SW 1271 (cell line): ENCODE measurements at places on chromosomes 2 and 18.

- peak; percentile 14 for DNase-seq
Observed at GRCh38 chr18:34866739-34867138, 156.6 kb downstream of the DTNA start.

- DNase-seq, result no peak
Observed at GRCh38 chr2:176067589-176068418, 16.0 kb downstream of the EVX2 start.

- no peak for DNase-seq
Observed at GRCh38 chr18:45522371-45522770, 92.9 kb upstream of the SLC14A2 start.

DNA sequence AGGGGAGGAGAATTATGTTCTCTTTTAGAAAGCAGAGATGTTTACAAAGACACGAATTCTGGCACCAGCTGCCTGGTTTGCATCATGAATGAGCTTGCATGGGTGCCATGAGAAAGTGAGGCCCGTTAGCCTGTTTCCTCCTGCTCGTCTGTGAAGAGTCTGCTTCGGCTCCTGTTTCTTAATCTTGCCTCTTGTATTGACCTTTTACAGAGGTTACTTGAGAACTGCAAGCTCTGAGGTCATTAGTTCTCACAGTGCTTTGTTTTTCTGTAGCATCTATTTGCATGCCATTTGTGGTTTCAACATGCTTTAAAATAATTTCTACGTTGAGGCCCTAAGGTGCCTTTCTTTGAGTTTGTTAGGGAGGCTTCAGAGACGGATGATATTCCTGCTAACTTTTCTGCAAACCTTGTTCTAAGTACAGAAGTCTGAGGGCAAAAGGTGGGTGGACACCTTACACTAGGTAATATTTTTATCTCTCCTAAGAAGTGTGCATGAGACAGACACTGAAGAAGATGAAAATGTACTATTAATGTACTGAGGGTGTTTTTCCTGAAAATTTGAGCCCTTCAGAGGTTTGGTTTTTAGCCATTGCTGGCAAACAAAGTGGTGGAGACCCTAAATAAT is 53.4 kb upstream of the LINC00305 start:
- no peak for DNase-seq

DNA sequence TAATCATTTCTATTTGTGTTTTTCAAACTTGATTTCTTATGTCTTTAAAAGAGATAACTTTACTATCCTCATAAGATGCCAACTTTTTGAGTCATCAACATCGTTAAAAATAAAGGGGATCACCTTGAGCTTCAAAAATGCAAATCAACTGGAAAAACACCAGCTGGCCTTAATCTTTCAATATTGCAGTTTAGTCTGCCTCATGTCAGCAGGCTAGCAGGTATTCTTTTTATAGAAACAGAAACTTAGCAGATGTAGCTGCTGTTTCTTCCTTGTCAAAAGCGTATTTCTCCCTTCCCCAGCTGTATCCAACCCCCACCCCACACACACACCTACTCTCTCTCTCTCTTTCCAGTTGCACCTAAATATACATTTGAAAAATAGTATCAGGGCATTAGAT is 154.1 kb upstream of the ZNF804A start:
- DNase-seq, result no peak

- DNase-seq, result no peak
Observed at GRCh38 chr2:58594762-58595161, 353.6 kb upstream of the FANCL start.

GRCh38 chr2:15939854-15940660 is at the start of gene MYCN:
TSS of gene MYCN (plus strand) at chr2:15940550. CDS start at chr2:15942065, 1,515 bp downstream.
- peak; percentile 35 for DNase-seq

DNA sequence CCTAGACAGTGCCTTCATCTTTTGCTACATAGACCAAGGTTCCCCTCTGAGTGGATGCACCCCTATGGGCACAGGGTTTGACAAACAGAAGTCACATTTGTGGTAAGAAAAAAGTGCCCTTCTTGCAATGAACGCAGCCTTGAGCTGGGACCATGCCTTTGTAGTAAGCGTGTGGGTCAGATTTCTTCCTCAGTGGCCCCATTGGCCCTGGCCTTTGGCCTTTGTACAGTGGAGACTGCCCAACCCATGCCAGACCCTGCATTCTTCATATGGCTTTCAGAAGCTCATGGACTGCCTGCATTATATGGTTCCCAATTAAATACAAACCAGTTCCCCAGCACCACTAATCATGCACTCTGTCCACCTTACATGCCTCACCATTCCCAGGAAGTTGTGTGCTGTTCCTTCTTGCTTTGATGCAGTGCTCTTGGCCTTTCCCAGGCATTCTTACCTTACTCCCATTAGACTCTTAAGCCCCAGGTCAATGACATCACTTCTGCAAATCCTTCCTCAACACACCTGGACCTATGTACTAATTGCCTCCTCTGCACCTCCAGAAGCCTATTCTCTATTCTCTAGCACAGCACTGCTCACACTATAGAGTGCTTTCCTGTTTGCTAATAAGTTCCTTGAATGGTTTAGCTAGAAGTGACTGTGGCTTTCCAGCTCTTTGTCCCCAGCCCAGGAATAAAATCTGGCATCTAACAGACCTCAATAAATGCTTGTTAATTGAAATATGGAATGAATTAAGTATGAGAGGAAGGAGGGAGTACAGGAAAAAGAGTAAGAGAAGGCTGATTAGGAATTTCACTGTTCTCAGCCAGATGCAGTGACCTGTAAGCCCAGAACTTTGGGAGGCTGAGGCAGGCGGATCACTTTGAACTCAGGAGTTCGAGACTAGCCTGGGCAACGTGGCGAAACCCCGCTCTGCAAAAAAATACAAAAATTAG is 60.2 kb downstream of the TMEM247 start:
- DNase-seq, result no peak

GRCh38 chr2:230678451-230678850 is 34.2 kb upstream of the CAB39 start:
- no peak for DNase-seq

DNA sequence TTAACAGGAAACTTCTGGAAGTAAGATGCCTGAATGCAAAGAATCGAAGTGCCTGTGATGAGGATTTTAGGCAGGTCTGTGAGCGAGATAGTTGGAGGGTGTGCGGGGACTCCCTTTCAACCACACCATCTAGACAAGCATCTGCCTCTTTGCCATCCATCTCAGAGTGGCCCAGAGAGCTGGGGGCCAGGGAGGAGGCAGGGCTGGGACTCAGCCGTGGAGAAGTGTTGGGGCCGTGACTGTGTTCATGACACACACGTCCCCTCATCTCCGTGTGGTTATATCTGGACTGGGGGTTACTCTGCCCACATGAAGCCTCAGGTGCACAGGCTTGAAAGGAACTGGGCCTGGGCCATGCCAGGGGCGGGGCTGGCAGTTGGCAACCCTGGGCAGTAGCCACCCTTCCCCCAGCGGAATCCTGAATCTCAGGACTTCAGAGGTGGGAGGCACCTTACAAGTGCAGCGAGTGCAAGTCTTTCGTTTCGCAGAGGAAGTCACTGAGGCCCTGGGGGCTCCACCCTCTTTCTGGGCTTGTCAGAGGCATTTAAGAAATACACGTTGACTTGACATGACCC is 112.5 kb downstream of the SLC4A3 start:
- DNase-seq, result no peak

- no peak for DNase-seq
Observed at GRCh38 chr2:168167511-168168263, 79.7 kb downstream of the STK39 start.

- no peak for DNase-seq
Observed at GRCh38 chr2:120857931-120858330, 122.3 kb downstream of the GLI2 start.

DNA sequence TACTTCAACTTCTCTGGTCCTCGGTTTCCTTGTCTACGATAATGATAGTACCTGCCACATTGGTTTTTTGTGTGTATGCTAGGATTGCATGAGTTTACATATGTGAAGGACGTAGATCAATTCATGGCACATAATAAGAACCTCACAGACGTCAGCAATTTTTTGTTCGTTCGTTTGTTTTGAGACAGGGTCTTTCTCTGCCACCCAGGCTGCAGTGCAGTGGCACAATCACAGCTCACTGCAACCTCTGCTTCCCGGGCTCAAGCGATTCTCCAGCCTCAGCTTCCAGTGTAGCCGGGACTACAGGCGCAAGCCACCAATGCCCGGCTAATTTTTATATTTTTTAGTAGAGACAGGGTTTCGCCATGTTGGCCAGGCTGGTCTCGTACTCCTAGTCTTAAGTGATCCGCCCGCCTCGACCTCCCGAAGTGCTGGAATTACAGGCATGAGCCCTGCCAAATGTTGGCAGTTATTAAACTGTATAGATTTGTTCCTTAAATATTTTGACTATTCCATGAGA is 756 bp upstream of the SLC35F5 start:
- no peak for DNase-seq

GRCh38 chr2:15287447-15288184 is 273.5 kb downstream of the NBAS start:
- no peak for DNase-seq

GRCh38 chr2:217364224-217364623 is 504.4 kb upstream of the TNP1 start:
- no peak for DNase-seq

DNA sequence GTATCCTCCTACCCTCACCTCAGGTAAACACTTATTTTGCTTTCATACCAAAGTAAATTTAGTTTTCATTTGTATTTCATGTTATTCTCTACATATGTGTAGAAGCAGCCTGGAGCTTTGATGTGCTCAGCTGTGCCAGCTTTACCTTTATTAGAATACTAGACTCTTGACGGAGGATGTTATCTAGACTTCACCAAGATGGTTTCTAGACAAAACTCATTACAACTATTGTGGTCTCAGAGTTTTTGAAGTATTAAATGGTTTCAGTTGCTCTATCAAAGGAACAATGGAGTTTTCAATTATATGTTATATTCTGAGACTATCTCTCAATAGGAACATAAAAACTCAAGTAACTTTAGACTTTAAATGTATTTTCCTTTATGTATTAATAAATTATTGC is 5.0 kb upstream of the IL18RAP start:
- no peak for DNase-seq

DNA sequence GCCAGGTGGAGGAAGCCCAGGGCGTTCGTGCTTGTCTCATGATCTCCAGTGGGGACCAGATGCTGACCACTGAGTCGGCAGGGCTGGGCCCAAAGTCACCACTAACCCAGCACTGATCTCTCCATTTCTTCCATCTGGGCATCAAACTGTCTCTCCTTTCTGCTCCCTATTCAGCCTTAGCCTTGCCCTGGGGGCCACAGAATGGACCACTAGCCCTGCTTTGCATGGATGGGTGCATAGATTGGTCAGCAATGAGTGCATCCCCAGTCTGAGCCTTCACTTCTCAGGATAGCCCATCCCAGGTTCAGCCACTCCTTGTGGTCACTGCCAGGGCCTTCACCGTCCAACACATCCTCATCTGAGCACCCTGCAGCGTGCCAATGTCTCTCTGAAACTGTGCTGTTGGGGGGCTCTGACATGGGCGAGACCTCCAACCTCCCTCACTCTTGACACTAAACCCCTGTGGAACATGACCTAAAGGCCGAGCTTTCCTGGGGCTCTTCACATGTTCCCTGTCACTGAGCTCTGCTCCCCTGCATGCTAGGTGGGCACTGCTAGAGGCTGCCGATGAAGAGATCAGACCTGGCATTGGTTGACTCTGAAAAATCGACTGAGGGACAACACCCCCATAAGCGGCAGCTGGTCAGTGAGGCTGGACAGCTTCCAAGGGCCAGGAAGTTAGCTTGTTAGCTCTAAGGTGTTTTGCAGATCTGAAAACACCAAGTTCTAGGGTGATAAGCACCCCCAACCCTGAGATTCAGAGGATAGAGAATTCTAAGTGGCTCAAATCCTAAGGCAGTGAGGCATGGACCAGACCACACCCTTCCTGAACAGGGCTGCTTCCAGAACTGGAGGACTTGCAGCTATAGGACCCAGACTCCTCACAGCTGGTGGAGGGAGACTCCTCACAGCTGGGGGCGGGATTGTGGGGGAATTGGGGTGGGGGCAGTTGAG is 61.7 kb downstream of the HS1BP3 start:
- no peak for DNase-seq

DNA sequence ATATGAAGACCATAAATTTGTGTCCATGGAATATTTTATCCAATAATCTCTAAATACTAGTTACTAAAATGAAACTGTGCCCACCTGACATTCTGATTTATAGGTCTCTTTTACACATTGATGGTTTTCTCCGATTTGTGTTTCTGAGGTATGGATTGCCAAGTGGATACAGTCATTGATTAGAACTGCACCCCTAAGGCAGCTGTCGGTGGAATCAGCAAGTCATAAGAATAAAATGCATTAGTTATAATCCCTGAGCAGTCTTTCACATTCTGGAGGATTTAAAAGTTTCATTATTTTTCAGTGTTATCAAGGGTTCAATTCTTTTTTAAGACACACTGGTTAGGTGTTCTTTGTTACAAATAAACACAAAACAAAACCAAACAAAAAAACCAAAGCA is 6.0 kb downstream of the CAVIN2 start:
- no peak for DNase-seq

DNA sequence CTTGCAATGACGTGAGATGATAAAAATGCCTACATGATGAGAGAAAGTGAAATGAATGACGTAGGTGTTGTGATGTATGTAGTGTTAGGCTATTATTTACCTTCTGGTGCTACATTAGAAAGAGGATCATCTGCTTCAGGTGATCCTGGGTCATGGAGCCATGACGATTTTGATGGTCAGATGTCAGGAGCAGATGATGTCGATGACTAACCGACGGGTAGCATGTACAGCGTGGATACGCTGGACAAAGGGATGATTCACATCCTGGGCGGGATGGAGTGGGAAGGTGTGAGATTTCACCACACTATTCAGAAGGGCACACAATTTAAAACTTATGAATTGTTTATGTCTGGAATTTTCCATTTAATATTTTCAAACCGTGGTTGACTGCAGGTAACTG is 43.5 kb upstream of the ACVR1C start:
- no peak for DNase-seq

DNA sequence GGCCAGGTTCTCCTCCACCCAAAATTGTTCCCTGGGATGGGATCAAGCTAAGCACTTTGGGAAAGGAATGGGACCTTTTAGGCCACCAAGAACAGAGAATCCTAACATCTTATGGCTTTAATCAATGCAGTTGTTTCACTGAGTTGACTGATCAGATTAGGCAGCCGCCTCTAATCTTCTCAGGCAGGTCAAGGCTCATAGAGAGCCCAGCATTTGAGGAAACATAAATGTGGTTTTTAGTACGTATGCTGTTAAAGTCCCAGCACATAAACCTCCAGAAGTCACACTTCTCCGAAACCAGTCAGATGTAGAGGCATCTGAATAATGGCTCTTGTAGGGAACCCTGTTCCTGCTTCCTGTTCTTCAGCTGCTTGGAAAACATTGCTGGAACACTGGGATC is 99.5 kb upstream of the RMDN2 start:
- DNase-seq, result no peak

DNA sequence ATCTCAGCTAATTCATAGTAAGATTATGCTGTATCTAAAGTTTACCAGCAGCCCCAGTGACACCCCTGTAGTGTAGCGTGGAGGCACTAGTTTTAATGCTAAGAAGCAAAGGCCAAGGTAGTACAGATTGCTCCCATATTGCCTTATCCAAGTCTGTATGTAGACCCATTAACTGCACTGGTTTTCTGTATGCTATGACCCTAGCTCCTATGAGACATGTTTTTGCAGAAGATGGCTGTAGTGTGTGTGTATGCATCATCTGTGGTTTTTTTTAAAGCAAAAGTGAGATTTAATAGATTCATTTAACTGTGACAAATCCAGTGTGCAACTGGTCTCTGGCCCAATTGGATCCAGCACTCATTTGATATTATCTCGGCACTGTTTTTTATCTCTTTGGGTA is 86.5 kb downstream of the HAUS1 start:
- DNase-seq, result no peak

- no peak for DNase-seq
Observed at GRCh38 chr2:152339556-152340286, 4.7 kb downstream of the FMNL2 start.

- no peak for DNase-seq
Observed at GRCh38 chr2:71505086-71505769, 51.9 kb downstream of the DYSF start.
